ENCODE measurements at places on chromosomes 16 and 17. TPM values are rescaled to one million over a fixed set of nuclear protein-coding genes. Genes with fewer than 3 reads are reported as not detected.

Gene TMEM220
- 0.98 TPM for total RNA-seq

Gene FOXL1
- total RNA-seq: 2.0 TPM

Gene CIBAR2
- not detected for total RNA-seq

Gene CHST6
- 0.79 TPM for total RNA-seq

Gene KCNJ18
- total RNA-seq: not detected

Gene ARL5C
- not detected for total RNA-seq

Gene NXPH3
- 2.0 TPM for total RNA-seq

Gene TBC1D28
- total RNA-seq: not detected

Gene ASIC2
- total RNA-seq: not detected

Gene EPX
- not detected for total RNA-seq

Gene ZNF830
- total RNA-seq: 7.0 TPM

Gene ADAT1
- total RNA-seq: 52.2 TPM

Gene PRAC2
- not detected for total RNA-seq

Gene FOXN1
- total RNA-seq: not detected

Gene KRT33B
- total RNA-seq: not detected

Gene CNTNAP4
- 0.39 TPM for total RNA-seq

Gene KRT33A
- not detected for total RNA-seq

Gene CRYM
- total RNA-seq: not detected

Gene DPEP3
- total RNA-seq: not detected

Gene GPR139
- total RNA-seq: not detected

Gene PRKCB
- not detected for total RNA-seq
